Vagina (tissue), 2 donors: ENCODE measurements at places on chromosomes 6 and 20.
A peak's percentile ranks its signal among the peaks of the same experiment; 100 is the strongest.

DNA sequence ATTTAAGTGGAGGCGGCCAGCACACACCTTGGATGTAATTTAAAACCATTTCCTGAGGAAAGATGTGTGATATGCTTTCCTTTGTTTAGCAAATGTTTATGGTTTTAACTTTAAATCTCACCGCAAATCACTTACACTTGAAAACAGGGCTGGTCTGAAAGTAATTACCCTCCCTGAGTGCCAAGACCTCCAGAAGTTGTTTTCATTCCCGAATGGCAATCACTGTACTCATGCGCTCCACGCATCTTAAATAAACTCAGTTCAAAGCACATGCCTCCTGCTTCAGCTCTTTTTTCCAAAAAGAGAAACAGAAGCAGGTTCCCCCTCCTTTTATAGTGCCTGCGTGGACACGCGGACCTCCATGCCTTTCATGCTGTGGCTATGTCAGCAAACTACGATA is 224.0 kb downstream of the SMOC2 start:
- no peak for DNase-seq

DNA sequence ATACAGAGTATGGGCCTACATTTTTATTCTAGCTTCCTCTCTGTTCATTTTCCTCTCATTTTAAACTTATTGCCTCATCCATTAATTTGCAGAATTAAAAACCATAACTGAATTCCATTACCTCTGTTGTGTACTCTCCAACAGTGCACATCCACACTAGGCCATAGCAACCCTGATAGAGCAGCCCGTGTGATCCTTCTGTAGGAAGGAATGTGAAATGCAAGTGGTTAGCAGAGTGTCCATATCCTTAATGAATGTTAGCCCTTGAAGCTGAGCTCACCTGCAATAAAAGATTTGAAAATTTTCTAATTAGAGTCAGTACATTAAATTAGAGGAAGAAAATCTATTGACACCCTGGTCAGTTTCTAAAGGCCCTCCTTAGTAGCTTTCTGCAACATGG is 6.5 kb upstream of the GRIK2 start:
- no peak for DNase-seq

DNA sequence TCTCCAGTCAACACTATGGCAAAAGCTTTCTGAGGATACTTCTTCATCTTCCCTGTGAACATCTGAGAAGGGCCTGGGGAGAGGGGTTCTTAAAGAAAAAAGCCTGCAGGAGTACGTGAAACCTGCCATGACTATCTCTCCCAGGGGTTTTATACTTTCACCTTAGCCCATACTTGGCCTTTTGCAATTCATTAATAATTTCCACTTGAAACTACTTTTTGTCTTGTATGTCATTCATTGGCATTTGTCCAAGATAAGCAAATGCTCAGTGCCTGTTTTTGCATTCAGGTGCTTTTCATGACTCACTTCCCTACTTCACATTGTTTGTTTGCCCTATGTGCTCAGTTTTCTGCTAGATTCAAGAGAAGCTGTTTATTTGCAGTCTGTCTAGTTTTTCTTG is 580.3 kb upstream of the GJE1 start:
- DNase-seq, result no peak

DNA sequence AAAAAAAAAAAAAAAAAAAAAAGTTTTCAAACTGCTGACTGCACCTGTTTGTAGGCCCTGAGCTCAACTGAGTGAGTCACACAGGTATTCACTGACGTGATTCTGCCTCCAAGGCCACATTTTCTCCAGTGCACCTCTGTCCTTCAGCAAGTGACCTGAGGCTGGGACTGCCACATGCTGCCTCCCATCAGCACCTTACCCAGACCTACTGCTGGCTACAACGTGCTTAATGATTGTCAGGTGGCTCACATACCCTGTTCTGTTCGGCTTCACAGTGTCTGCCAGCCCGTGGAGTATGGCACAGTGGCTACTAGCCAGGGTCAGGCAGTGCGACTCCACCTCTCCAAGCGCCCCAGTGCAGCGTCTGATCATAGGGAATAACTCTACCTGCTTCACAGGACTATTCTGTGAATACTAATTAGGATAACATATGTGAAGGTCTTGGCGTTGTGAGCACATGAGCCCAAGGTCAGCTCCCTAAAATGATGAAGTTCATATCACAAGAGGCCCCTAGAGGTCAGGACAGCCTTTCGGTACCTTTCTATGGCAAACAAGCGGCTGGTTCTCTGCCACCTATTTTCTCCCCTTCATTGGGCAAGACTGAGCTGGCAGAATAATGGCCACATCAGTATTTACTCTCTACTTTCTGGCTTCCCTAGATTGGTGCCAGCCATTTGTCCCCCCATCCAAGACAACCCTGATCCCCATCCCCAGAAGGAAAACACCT is 28.1 kb downstream of the RIPOR3 start:
- no peak for DNase-seq

- DNase-seq, result no peak
These were observed 229.3 kb downstream of the CLIC5 start for GRCh38 chr6:45786355-45786781.

DNA sequence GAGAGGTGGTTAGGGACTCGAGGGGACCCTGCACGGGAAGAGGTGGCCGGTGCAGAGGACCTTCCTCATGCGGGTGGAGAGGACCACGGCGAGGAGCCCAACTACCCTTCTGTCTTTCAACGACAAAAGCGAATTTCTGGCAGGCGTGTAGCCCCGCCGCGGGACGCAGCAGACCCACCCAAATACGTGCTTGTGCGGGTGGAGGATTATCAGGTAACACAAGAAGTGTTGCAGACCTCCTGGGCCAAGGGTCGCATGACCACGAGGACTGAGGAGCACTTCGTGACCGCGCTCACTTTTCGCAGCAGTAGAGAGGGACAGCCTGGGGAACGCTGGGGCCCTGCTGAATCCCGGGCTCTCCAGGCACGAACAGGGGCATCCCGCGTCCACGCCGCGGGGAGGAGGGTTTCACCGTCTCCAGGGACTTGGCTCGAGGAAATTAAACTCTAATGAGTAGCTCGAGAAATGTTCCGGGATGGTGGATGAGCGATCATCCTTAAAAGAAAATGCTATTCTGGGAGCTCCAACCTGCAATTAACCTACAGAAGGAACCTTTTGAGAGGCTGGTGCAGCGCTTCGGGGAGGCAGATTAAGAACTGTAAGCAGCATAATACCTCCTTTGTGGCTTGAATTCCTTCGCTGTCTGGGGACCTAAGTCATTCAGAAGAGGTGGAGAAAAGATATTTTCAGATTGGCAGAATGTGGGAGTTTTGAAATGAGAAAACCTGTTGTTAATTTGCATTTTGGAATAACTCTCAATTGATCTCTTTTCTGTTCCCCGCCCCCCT is 804 bp downstream of the C6orf141 start:
- DNase-seq, result no peak

DNA sequence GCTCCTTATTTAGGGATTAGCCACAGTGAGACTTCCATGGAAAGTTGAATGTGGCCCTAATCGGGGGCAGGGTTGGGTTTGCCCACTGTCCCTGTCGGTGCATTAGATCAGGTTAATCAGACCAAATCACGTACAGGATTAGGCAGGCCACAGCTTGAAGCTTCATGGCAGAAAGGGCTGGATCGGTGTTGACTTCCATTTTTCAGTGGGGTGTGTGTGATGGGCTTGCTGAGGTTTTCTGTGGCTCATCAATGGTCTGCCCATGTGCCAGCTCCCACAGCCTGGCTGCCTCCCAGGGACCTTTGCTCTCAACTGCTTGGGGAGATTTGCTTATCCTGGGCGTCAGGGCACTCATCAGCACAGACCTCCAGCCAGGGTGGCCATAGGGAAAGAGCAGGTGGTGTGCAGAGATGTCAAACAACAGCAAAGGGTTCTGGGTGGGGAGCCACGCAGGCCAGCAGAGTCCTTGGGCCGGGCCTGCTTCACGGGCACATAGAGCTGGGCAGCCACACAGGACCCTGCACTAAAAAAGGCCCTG is 130.7 kb downstream of the TFAP2C start:
- no peak for DNase-seq

DNA sequence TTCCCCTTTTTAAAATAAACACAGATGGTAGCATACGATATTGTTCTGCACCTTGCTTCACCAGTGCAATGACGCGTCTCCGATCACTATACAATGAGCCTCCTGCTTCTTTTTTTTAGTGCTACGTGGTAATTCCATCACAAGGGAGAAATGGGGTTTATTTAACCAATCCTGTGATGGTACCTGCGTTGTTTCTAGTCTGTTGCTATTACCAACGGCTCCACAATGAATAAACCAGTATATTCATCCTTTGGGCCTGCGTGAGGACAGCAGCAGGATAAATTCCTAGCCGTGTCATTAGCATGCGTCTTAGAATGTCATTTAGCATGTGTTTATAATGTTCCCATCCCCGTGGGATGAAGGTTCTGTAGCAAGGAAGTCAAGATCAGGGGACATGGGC is 42.9 kb downstream of the GNAS-AS1 start:
- no peak for DNase-seq

GRCh38 chr6:157013649-157014304 is 236.6 kb downstream of the ARID1B start:
- no peak for DNase-seq

DNA sequence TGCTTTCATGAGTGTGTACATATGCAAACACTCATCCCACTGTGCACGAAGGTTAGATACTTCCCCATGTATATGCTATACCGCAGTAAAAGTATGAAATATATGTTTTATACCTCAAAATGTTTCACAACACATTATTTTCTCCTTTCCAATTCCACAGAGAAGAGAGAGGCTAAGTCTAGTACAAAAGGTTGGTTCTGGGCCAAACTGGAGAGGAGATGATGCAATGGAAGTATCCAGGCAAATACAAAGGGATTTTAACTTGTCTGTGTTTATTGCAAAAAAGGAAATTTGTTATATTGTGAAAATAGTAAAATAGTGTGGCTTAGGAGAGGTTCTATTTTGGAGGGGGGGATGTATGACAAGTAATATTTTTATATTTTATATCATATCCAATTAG is 112.6 kb downstream of the PLCB1 start:
- DNase-seq, result no peak

DNA sequence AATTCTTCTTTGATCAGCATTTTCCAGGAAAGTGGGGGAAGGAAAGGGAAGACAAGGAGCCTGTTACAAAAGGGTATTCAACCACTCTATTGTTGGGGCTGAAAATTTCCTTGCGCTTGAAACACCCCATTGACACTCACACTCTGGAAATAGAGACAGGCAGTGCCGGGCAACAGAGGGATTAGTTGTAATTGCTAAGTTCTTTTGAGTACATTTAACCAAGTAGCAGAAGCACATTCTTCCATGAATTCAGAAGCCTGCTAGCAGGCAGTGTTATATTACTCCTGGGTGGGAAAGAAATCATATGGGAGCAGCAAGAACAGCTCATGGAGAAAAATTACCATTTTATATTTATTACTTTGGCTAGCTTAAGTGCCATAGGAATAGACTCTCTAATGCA is 745.5 kb downstream of the C6orf118 start:
- no peak for DNase-seq

- no peak for DNase-seq
These were observed 365.1 kb upstream of the SOX4 start for GRCh38 chr6:21228411-21228810.

GRCh38 chr6:137166247-137167098 is 7.0 kb downstream of the IL22RA2 start:
- no peak for DNase-seq

- peak; percentile 56 for DNase-seq
These were observed 5.7 kb downstream of the VSX1 start for GRCh38 chr20:25076201-25076600.

GRCh38 chr6:131281471-131282270 is 146.4 kb downstream of the AKAP7 start:
- DNase-seq, result no peak

DNA sequence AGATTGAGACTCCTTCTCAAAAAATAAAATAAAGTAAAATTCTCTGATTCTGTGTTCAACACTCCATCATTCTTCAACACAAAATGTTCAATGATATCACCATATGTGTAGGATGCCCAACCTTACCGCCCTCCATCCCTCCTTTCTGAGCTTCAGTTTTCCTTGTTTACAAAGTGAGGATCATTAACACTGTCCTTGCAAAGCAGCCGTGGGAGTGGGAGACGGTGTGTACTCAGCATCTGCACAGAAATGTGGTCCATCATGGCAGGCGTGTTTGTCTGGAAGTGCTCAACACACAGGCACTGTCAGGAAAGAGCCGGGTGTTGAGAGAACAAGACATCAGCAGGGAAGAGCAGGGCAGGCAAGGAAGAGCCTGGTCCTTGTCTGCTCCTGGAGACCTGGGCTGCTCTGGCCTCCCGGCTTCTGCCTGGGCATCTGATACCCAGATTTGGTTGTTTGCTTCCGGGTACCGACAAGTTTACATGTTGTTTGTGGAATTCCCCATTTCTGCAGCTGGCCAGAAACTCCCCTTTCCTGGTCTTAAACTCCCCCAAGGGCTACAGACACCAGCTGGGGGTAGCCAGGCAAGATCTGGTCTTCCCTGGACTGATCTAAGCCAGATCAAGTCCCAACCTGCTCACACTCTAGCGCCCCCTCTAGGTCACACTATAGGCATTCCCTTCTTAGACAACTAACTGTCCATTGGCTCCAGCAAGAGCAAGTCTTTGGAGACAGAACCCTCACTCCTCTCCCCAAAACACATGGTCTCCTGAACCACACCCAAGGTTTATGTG is 26.7 kb upstream of the TTPAL start:
- DNase-seq, result no peak

GRCh38 chr20:11132819-11133415 is 459.1 kb upstream of the JAG1 start:
- DNase-seq, result no peak

DNA sequence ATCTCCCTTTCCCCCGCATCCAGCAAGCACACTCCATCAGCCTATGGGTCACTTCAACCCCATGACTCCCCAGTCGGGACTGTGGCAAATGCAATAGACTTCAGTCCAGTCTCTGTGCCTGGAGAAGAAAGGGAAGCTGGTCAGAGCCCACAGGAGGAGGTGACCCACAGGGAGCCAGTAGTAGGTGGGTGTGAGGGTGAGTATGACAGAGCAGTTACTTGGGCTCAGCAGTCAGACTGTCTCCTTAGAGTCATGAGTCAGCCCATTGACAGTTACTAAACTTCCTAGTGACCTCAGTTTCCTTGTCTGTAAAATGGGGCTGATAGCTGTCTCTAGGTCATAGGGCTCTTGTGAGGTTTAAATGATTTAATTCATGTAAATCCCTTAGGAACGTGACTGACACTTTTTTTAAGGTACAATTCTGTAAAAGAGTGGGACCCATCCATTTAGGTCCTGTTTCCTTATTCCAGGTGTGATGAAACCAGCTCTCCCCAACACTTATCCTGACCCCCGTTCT is 33.9 kb upstream of the HLA-C start:
- DNase-seq, result no peak

DNA sequence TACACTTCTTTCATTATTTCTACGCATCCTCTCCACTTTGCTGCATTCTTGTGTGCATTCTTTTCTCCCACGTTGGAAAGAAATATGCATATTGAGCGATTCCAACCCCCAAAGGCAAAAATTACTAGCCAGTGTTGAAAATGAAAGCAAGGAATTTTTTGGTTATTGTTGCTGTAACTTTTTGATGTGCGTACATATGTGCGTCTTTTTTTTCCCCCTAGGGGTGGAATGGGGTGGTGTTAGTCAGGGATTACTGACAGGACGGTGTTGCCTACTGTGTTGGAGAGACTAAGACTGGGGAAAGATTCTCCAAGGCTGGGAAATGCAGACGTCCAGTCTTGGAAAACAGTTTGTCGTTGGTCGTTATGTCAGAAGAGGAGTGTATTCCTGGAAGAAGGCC is 44.2 kb upstream of the ESR1 start:
- DNase-seq, result no peak

GRCh38 chr20:12581644-12582289 is 427.0 kb upstream of the SPTLC3 start:
- DNase-seq, result no peak

GRCh38 chr6:144316862-144317195 is 31.7 kb downstream of the UTRN start:
- DNase-seq, result no peak

- no peak for DNase-seq
These were observed 26.4 kb upstream of the PXDC1 start for GRCh38 chr6:3777730-3778461.
